Activated T-cell treated with anti-CD3 and anti-CD28 coated beads for 1 hour (primary cell): ENCODE measurements at places on chromosomes 7 and 10.

DNA sequence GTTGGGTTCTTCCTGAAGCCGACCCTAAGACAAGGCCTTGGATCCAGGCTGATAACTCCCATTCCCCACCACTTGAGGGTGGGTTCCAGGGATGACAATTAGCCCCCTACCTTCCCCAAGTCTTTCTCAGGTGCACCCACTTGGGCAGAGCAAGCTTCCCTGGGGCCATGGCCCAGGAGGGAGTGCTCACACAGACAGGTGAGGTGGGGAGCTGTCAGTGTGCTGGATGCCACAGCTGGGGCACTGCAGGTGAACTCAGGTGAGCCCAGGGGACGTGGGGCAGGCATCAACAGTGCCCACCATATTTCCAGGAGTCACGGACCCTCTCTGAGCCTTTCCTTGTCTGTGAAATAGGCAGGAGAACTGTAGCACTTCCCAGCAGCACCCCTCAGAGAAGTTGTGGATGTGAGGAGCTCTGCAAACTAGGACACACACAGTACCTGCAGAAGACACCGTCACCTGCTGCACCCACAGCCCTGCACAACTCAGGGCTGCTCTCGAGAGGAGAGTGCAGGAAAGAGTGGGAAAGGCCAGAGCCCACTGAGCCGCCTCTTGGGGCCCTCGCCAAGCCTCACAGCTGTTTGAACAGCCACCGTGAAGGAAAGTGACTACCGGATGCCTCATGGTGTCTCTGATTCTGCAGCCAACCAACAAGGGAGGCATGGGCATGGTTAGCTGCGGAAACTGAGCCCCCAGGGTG lies 17.9 kb downstream of the SH3PXD2A start:
- DNase-seq = no peak

DNA sequence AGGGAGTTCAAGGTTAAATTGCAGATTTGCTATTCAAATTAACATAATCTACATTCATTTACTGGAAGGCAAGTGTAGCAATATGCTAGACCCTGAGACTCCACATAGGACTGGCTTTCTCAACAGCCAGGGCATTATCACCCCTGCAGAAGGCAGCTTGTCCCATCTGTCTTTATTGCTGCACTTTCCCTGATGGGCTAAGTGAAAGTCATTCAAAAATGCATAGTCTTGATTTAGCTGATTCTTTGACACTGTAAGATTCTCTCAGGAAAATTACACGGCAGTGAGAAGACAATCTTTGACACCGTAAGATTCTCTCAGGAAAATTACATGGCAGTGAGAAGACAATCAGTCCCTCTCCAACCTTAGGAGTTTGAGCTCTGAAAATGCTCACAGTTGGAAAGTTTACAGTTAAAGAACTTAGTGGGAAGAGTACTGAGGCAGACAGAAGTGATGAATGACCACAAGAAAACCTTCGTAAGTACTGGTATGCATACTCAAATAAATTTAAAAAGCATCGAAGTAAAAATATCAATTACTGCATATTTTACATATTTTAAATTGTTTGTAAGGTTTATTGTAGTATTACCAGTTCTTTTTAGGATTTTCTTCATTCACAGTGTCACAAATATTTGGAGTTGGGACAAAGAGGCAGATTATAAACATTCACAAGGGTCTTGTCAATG lies 88.9 kb downstream of the RAPGEF5 start:
- no peak for DNase-seq

DNA sequence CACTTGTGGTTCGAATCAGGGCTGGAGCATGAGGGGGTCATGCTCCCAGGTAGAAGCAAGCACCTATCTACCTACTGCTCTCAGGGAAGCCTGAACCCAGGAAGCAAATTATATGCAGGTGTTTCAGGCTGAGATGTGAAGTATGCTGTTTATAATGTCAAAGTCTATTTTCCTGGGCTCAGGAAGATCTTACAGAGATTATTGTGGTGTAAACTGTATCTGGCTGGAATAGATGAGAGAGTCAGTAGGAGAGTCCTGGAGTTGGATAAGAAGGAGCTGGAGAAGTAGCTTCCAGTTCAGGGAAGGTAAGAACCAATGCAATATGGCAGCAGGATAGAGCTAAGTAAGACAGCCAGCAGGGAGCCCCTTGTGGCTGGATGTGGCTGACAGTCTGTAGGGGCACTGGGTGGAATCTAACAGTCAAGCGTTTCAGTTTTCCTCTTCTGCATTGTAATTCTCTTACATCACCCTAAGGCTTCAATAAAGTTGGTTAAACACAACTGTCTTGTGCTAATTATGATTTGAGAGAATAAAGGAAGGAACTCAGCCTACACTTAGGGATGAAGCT lies 105.9 kb upstream of the EEPD1 start:
- DNase-seq = no peak

- DNase-seq = no peak
These were observed 142.2 kb downstream of the EMX2 start for GRCh38 chr10:117684672-117685211.

GRCh38 chr10:97050205-97050745 lies 135.5 kb downstream of the SLIT1 start:
- DNase-seq = no peak

DNA sequence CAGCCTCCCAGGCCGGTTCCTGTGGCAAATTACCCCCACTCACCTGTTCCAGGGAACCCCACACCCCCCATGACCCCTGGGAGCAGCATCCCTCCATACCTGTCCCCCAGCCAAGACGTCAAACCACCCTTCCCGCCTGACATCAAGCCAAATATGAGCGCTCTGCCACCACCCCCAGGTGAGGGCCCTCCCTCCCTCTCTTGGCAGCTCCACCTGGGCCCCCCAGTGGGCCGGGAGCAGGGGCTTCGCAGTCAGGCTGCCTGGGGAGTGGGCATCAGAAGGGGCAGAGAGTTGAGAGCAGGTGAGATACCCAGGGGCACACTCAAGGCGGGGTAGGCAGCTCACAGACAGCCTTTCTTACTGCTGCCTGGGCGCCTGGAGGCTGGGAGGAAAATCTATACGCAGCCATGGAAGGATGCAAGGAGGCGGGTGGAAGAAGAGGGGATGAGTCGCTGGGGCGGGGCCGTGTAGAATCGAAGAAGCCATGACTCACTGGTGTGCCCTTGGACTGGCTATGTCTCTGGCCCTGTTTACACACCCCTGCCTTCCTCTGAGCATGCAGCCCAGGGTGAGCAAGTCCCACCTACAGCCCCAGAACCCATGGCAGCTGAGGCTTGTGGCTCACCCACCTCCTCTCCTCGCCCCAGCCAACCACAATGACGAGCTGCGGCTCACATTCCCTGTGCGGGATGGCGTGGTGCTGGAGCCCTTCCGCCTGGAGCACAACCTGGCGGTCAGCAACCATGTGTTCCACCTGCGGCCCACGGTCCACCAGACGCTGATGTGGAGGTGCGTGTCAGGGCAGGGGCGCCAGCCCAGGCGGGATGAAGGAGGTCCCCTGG lies 48.6 kb upstream of the PPIF start:
- no peak for DNase-seq

DNA sequence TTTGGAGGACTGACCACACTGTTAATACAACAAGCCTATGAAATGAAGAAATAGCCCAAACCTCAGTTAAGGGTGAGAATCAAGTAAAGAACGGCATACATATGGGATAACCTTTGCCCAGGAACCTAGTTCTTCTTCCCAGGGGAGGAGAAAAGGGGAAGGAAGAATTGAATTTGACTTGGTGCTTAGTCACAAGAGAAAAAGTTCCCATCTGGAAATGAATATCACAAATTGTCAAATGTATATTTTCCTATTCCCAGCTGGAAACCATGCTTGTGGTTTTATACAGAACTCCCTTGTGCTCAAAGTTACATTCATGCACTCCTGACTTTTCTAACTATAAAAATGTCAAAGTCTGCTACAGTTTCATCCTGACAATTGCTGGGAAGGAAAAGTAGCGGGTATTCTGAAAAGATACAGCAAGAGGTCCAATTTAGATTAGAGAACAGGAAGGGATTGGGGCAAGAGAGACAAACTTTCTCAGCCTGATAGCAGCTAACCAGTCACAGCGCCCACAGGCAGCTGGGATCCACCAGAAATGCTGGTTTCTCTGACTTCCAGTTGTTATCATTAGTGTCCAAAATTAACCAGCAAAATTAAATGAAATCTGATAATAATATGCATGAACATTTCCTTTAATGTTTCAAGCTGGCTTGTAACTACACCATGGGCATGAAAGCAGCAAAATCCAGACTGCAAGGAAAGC lies 18.6 kb upstream of the GSAP start:
- DNase-seq = no peak
